AG09309 (cell line): ENCODE measurements at places on chromosomes 4 and X.

GRCh38 chr4:11488657-11489452 lies 60.2 kb upstream of the HS3ST1 start:
- no peak for DNase-seq

GRCh38 chrX:110437686-110438085 lies 79.0 kb downstream of the RTL9 start:
- DNase-seq = no peak

- no peak for DNase-seq
Measured at GRCh38 chrX:74280759-74281158, 23.2 kb upstream of the ZCCHC13 start.

- no peak for DNase-seq
Measured at GRCh38 chr4:31645236-31645635, 925.1 kb downstream of the PCDH7 start.

DNA sequence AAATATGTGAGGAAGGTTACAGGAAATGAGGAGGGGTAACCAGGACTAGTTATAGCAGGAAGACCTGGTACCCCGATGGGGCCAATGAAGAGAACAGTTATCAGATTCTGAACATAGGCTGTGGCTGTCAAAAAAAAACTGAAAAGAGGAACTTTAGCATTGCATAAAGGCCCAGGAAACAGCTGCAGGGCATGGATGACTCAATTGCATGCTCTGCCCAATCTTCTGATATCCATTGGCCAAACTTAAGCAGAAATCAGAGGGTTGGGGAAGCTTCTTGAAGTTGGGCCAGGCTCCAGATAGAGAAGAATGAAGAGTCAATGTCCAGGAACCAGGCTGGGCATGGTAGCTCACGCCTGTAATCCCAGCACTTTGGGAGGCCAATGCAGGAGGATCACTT lies 1222.4 kb upstream of the PRKX start:
- no peak for DNase-seq

GRCh38 chr4:139511320-139511719 lies 44.7 kb downstream of the SETD7 start:
- DNase-seq = no peak

DNA sequence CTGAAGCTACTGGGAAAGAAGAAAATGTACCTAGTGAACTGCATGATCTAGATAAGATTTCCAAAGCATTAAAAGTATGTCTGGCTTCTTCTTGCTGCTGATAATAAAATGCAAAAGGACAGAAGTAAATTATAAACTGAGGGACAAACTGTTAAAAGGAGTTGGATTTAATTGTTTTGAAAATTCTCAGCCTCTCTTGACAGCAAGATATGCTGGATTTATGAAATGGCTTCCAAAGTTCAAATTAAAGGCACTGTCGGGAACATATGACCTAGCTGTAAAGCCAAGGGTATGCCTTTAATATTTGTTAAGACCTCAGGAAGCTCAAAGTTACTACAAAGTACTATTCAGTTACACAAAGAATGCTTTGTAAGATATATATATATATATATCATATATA lies 46.1 kb upstream of the CABS1 start:
- no peak for DNase-seq

DNA sequence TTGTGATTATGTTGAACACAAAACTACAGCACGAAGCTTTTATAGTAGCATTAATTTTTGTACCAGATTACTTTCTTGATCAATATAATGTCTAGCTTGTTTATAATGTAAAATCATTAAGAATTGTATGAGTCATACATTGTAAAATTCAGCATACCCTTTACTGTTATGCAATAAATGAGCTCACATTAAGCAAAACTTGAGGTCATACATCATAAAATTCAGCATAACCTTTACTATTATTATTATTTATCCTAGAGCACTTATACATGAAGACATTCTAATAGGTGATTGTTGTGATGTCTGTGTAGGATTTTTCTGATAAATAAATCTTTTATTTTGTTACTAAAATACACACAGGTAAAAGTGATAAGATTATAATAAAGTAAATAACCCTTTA lies 49.4 kb downstream of the DTHD1 start:
- DNase-seq = no peak

DNA sequence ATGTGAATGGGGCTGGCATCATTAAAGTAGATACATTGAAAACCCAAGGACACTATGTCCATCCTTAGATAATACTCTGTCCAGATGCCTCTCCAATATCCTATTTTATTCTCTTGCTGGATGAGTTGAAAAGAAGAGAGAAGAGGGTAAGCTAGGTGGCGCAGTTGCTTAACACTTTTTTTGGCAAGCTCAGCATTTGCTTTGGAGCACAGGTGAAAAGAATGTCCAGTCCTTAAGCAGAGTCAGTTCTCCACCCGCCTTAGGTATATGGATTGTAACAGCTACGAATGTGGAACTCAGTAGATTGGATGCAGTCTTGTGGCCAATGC lies 208.4 kb downstream of the NWD2 start:
- peak; percentile 2 for DNase-seq

DNA sequence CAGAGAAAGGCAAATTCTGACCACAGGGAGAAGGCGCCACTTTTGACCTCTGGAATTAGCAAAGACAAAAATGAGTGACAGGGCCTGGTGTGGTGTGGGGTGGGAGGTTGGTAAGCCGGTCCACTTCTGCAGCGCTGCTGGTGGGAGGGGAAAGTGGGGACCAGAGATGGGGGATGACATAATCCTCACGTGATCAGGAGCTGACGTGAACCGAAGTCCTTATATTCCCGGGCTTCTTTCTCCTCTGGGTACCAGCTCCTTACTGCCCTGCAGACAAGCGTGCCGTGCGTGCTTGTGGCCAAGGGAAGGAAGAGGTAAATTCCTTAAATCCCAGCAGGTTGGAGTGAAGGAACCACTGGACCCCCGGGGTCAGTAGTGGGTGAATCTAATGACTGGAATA lies at the start of gene TCEAL7:
TSS of gene TCEAL7 (plus strand) at position 249 of the 400 bp plus-strand sequence. CDS start 1,165 bp downstream, outside the sequence.
- DNase-seq = no peak

DNA sequence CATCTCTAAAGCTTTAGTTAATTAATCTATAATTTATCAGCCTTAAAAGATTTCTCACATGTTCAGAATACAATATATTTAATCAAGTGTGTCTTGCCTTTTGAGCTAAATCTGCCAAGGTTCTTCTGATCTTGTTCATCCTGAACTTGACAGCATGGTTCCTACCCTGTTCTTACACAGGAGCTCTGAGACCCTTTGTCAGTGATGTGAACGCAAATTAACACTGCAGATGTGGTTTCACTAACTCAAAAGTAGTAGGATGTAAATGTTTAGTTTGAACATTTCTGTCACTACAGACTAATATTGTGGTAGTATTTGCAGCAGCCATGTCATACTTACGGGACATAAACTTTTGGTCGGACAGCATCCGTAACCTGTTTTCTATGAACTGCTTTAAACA lies 59.4 kb downstream of the SMARCAD1 start:
- DNase-seq = no peak

GRCh38 chrX:65706041-65706828 lies 38.8 kb downstream of the MSN start:
- DNase-seq = no peak

DNA sequence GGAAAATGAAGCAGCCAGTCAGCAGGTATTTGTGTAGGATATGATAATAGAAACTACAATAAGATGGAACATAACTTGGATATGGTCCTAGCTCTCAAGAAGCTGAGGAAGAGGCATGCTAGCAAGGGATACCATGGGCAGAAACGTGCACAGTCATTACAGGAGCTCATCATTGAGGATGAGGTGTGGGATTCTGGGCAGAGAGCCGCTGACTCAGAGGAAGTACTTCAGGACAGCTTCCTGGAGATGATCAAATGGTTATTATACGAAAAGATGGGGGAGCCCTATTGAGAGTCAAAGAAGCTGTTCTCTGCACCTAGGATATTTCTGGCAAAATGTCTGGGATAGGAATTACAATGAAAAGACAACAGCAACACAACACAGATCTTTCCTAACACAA lies 116.0 kb upstream of the PDE5A start:
- DNase-seq = no peak

GRCh38 chrX:19156186-19156585 lies 33.9 kb upstream of the ADGRG2 start:
- no peak for DNase-seq

- DNase-seq = no peak
Measured at GRCh38 chr4:129748991-129749390, 653.0 kb downstream of the C4orf33 start.

- DNase-seq = no peak
Measured at GRCh38 chr4:164081371-164081770, 586.9 kb downstream of the TMA16 start.

DNA sequence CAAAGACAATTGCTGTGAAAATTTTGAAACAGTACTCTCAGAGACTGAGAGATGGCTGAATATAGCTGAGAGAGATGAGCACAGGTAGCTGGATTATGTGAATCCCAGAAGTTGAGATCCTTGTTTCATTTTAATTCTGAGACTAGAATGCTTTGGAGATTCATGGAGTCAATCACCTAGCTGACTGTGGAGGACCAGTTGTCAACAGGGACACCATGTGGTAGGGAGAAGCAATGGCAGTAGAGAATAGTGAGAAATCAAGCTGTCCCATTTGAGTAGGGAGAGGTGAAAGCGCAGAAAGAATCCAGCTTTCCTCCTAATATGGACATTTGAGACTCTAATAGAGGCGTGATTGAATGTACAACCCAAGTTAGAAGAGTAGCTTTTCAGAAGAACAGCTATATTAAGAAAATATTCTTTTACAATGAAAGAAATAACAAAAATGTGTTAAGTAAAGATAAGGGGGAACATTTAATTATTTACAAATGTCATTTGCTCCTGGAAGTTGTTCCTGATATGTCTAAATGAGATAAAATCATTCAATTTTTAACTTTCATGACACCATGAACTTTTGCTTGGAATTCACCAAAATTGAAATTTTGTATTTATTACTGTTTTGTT lies 30.3 kb upstream of the GLRB start:
- DNase-seq = peak; percentile 44

GRCh38 chr4:89123451-89123851 lies 12.1 kb downstream of the TIGD2 start:
- DNase-seq = no peak

- no peak for DNase-seq
Measured at GRCh38 chr4:4866866-4867374, 7.5 kb downstream of the MSX1 start.

DNA sequence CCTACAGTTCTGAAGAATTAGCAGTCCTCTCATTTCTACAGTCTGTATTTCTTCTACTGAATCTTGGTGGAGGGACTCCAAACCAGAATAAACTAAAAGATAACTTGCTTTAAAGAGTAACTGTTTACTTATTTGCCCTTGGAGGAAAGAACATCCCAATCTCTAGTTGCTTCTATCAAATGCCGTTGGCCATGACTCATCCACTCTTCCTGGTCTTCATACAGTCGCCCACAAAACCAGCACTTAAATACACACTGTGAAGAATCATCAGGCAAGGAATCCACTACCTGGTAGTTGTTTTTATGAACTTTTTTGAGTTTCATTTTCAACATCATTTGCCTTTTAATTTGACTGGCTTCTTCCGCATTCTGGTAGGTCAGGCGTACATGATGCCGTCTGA lies 14.2 kb downstream of the ZNF518B start:
- no peak for DNase-seq

GRCh38 chr4:147334478-147334877 lies 146.4 kb upstream of the EDNRA start:
- no peak for DNase-seq

DNA sequence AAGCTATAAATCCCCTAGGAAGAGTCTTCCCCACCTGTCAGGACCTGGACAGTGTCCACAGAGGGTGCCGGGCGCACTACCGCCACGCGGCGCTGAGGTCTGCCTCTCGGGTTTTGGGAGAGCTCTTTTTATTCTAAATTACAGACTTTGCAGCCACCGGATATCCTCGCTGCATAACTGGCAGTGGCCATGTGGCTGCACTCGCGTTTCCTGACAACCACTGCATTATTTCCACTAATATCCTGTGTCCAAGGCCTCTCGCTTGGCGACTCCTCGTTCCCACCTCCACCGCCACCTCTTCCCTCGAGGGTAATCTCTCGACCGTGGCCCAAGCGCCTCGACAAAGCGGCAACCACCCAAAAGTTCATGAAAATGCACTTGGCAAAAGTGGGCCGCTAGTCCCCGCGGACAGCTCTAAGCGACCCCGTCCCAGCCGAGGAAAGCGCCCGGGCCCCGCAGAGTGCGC lies 512 bp upstream of the TMEM131L start:
- no peak for DNase-seq

- no peak for DNase-seq
Measured at GRCh38 chrX:26915064-26915463, 548.1 kb downstream of the PPP4R3C start.

DNA sequence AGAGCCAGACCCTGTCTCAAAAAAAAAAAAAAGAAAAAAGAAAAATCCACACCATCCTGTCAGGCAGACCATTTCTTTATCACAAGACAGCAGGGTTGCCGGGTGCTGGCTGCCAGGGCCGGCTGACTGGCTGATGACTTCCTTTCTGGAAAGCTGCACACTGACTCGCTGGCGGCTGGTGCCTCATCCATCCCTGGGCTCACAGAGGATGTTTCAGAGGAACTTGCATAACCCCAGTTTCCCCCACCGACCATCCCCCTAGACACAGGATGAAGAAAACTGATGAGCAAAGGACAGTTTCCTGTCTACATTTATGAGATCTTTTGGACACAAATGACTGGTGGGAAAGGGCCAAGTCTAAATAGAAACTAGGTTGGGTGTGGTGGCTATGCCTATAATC lies 14.1 kb downstream of the HPSE start:
- no peak for DNase-seq

- peak; percentile 50 for DNase-seq
Measured at GRCh38 chr4:170026253-170027021, at the start of gene MFAP3L. MFAP3L (minus strand) TSS chr4:170026395; CDS start chr4:170005877, 20,518 bp downstream.

GRCh38 chr4:124212815-124213630 lies 499.5 kb downstream of the ANKRD50 start:
- DNase-seq = no peak

- no peak for DNase-seq
Measured at GRCh38 chr4:41288254-41288653, 31.5 kb downstream of the UCHL1 start.

DNA sequence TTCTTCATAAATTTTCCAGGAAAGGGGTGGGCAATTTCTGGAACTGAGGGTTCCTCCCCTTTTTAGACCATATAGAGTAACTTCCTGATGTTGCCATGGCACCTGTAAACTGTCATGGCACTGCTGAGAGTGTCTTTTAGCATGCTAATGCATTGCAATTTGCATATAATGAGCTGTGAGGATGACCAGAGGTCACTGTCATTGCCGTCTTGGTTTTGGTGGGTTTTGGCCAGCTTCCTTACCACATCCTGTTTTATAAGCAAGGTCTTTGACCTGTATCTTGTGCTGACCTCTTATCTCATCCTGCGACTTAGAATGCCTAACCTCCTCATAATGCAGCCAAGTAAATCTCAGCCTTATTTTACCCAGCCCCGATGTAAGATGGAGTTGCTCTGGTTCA lies 577.8 kb downstream of the NLGN4X start:
- no peak for DNase-seq

DNA sequence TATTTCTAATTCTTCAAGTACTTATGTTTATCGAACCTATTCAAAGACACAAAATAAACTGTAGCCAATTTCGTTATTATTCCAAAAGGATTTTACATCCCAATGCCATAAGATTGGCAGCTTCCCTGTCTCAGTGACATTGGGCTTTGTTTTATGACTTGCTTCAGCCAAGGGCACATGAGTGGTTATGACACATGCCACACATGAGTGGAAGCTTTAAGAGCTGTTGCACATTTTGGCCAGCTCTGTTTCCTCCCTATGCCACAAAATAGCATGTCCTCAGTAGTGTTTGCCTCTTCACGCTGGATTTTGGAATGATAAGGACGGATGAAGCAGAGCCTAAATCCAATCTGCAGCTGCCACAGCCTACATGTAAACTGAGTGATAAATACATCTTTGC lies 21.9 kb downstream of the SEC24D start:
- no peak for DNase-seq

- no peak for DNase-seq
Measured at GRCh38 chr4:22515145-22515887, 550 bp downstream of the ADGRA3 start.
